ENCODE measurements at places on chromosomes 16 and 17.

GRCh38 chr17:44820631-44821212 lies 9.4 kb downstream of the GJC1 start:
- no peak for DNase-seq

DNA sequence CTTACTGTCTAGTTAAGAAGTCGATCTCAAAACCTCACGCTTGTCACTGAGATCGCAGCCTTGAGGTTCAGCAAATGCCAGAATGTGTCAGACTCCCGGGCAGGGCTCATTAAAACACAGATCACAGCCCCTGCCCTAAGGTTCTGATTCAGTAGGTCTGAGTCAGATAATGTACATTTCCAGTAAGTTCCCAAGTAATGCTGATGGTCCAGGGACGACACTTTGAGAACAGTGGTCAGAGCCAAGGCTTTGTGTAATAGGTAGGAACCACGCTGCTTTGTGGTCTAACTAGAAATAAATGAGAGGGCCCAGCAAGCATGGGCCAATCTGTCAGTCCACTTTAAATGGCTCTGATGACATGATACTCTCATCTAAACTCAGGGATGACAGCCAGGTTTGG lies 228.6 kb downstream of the ZFHX3 start:
- no peak for DNase-seq

DNA sequence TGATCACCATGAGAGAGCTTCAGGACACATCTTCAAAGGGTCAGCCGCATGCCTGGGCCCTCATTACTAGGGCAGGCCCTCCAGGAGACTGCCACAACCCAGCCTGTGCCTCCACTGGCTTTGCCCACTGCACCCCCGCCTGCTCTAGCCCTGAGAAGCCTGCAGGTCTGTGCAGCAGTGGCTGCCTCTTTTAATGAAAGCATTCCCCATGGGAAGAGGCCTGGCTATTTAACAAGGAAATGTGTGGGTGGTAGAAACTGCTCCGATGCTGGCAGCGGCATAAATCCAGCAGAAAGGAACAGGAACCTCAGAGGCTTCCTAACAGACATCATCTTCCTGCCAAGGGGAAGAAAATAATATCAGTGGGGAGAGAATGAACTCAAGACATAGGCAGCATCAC lies 375 bp upstream of the KRT32 start:
- no peak for DNase-seq

- no peak for DNase-seq
These were observed 44.6 kb upstream of the ZC3H18 start for GRCh38 chr16:88525663-88525990.

- DNase-seq = no peak
These were observed 22.4 kb upstream of the MNT start for GRCh38 chr17:2423271-2423670.

GRCh38 chr16:55056585-55057401 lies 126.1 kb downstream of the IRX5 start:
- DNase-seq = no peak

GRCh38 chr16:73390936-73391335 lies 343.0 kb upstream of the ZFHX3 start:
- DNase-seq = no peak

DNA sequence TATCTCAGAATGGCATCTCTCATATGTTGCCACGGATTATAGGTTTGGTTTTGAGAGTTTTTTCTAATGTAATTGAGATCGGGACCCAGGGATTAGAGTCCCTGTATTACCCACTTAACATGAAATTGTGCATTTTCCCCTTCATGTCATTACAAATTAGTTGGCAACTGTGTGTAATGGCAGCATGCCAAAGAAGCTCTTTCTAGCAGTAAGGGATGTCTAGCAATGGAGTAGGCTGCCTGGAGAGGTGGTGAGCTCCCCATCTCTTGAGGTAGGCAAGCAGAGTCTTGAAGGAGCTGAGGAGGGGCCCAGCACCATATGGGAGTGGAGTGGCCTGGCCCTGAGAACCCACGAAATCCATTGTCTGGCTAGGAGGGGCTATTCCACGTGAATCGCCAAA lies 10.0 kb upstream of the KATNB1 start:
- no peak for DNase-seq
